ENCODE measurements at places on chromosomes 1 and 21.

GRCh38 chr1:148363439-148363810 is 119.7 kb downstream of the PPIAL4G start:
- no peak for DNase-seq

DNA sequence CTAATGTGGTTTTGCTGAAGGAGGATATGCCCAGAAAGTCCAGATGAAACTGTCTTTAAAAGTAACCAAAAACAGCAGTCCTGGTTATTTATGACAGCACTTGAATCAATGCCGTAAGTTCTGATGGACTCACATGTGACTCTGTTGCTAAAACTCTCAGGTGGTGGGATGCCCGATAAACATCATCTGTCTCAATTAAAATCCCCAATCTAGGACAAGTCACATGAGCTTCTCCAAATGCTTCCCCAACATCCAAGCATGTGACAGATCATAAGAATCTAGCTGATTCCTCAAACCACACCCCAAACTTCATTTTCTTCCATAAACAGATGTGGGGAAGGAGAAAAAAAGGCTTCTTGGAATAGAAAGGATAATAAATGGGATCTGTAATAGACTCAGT is 786 bp upstream of the CTSK start:
- DNase-seq = no peak

- DNase-seq = no peak
These were observed 109.3 kb downstream of the DMRTB1 start for GRCh38 chr1:53568540-53568939.

GRCh38 chr1:59833991-59834390 is 19.2 kb downstream of the HOOK1 start:
- DNase-seq = no peak

DNA sequence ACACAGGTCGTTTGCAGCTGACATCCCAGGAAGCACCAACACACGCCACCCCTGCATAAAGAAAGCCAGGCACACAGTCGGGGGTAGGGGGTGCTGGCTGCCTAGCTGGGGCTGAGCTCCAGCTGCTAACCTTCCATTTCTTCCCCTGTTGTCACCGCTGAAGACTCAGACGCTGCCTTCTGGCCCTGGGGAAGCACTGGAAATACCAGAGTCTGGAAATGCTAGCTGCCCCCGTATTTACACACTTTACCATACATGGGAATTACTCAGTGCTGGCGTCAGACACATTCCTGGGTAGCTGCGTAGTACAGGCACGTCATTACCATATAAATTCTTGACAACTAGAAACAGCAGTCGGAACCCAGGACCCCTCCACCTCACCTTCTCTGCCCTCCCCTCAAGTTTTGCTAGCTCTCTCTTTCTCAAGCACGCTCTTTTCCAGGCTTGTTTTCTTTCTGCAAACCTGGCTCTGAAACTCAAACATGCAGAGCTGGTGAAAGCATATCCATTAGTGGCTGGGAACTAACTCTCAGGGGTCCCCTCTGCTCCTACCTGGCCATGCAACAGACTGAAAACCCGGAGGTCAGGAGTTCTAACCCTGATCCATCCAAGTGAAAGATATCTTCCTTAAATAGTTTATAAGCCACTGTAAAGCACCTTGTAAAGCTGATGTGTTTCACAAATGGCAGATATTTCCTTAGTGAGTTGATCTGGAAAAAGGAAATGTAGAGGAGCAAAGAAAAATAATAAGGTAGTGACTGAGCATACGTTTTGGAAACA is 3.3 kb downstream of the CSRP1 start:
- no peak for DNase-seq

GRCh38 chr1:227780101-227781044 is 35.1 kb upstream of the PRSS38 start:
- peak; percentile 47 for DNase-seq

DNA sequence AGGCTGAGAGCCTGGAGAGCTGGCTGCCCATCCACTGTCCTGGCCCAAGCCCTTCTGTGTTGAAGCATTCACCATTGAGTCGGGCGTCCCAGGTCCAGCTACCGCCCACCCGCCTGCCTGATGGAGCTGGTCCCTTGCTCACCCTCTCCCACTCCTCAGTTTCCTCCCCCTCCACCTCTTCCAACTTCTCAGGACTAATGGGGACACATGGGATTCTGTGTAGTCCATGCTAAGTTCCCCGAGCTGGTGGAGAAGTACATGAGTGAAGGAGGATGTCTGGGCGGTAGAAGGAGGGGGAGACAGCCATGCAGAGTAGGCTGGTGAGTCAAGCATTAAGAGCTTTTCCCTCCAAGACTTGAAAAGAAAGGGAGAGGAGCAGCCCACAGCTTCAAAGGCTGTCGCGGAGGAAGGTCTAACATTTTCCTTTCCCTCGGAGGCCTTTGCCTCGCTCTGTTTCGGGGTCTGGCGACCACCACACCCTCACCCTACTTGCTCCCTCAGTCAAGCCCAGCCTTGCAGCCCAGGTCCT is 561 bp downstream of the SLC26A9 start:
- no peak for DNase-seq

DNA sequence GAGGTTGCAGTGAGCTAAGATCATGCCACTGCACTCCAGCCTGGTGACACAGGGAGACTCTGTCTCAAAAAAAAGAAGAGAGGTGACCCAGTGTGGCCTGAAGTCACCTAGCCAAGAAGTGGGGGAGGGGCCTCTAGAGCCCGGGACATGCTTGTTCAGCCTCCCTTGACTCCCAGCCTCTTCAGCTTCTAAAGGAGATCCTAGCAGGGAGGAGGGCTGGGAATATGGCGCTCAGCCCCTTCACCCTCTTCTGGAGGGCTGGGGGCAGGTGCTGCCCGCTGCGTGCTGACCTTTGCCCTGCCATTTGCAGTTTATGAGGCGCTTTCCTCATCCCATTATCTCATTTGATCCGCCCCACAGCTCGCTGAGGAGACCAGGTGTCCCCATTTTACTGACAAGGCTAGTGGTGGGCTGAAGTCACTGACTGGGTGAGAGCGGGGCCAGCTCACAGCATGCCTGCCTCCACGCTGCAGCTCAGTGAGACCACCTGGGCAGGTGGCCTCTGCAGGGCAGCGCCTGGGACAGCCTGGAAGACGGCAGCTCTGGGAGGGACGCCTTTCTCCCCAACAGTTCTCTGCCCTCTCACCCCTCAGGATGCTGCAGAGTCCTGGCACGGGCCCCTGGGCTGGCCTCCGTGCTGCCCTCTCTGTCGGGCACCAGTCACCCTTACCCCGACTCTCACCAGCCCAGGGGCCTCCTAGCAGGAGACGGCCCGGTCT is 7.5 kb downstream of the ELF3 start:
- DNase-seq = no peak

- no peak for DNase-seq
These were observed 2225.7 kb downstream of the NCAM2 start for GRCh38 chr21:23223882-23224281.

GRCh38 chr1:230728710-230729392 is 14.9 kb upstream of the AGT start:
- DNase-seq = no peak

- peak; percentile 55 for DNase-seq
These were observed 105.9 kb upstream of the SLC45A1 start for GRCh38 chr1:8211883-8212579.

DNA sequence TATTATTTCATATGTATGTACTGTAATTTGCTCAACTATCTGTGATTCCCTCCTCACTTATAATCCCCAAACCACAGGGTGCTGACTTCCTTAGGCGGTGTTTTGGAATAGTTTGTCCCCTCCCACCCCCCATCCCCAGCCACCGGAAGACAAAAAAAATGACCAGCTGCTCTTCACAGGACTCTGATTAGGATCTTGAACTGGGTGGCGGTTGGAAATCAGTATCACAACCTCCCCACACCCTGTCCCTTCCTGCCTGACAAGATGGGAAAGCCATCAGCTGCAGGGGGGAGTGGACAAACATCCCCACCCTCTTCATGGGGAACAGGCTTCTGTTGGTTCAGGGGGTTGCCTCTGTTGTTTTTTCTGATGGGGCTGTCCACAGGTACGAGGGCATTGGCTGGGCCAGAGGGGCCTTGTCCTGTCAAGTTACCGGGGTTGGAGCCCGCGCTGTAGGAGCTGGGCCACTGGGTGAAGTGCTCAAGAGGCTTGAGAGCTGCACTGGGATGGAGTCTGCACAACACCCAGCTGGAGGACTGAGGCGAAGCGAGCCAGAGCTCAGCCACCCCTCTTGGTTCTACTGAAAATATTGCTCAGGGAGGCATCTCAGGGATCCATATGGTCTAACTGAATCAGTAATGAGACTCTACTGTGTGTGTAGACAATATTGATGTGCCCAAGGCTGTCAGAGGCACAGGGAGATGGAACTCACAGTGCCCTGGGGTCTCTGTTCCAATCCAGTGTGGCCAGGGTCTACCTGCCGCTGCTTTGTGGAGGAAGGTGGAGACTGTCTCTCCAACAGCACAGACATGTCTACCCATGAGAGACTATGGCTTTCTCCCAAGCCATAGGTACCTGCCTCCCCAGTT is 28.2 kb downstream of the NAV1 start:
- no peak for DNase-seq

- DNase-seq = no peak
These were observed 156.8 kb upstream of the ATP1B1 start for GRCh38 chr1:168949672-168950071.

DNA sequence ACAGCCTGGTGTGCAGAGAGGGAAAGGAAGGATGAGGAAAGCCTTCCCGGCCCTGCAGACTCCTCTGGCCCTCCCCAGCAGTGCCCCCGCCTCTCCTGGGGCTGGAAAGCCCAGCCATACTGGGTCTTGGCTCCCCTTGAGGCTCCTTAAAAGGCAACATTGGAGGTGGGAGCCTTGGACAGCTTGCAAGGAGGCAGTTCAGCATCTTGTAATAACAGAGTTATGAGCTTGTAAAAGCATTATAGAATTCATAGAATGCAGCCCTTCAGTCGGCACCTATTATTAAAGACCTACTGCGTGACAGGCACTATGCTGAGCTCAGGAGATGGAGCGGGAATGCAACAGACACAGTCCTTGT is 4.2 kb downstream of the TINAGL1 start:
- no peak for DNase-seq

DNA sequence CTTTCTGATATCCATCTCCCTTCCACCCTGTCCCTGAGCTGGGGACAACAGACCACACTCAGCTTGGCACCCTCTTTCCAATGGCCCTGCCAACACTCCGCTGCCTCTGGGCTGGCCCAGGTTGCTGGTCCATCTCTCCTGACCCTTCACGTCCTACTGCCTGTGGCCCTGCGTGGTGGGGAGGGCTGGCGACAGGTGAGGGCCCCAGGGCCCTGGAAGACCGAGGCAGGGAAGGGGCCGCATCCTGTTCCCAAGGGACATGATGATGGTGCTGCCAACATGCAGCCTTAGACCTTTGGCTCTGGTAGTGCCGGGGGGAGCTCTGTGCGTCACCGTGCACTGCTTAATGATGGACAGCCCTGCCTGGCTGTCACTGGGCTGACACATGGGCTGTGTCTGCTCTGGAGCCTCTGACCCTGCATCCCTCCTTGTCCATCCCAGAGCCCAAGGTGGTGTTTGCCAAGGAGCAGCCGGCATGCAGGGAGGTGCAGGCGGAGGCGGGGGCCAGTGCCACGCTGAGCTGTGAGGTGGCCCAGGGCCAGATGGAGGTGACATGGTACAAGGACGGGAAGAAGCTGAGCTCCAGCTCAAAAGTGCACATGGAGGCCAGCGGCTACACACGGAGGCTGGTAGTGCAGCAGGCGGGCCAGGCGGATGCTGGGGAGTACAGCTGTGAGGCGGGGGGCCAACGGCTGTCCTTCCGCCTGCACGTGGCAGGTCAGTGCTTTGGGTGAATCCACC is 65.2 kb downstream of the OBSCN start:
- DNase-seq = peak; percentile 41

DNA sequence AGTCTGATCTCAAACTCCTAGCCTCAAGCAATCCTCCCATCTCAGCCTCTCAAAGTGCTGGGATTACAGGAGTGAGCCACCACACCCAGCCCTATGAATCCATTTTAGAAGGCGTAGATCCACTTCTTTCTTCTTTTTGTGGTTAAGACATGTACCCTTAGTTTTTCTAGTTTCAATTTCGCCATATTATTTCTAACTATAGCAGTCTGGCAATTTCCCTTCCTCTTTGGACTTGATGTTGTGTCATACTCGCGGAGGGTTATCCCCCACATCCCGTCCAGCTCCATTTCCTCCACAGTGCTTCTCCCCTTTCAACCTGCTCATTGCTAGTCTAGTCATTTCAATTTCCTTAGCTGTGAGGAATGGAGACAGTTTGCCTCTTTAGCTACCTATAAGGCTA is 5.2 kb upstream of the LRRC8D start:
- DNase-seq = no peak

GRCh38 chr1:206872139-206872538 is 6.7 kb downstream of the IL20 start:
- no peak for DNase-seq

DNA sequence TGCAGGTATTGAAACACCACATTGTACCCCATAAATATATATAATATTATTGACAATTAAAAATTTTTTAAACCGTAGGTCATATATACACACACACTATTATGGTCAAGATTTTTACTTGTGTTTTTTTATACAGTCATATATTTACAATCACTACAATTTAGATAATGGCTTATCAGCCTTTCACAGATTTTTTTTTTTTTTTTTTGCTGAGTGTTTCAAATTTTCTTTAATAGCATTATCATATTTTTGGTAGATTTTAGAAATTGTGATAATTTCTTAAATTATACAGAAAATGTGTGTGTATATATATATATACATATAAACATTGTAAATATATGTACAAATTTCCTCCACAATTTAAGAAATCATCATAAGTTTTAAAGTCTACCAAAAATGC is 68.6 kb upstream of the RGS2 start:
- DNase-seq = no peak

DNA sequence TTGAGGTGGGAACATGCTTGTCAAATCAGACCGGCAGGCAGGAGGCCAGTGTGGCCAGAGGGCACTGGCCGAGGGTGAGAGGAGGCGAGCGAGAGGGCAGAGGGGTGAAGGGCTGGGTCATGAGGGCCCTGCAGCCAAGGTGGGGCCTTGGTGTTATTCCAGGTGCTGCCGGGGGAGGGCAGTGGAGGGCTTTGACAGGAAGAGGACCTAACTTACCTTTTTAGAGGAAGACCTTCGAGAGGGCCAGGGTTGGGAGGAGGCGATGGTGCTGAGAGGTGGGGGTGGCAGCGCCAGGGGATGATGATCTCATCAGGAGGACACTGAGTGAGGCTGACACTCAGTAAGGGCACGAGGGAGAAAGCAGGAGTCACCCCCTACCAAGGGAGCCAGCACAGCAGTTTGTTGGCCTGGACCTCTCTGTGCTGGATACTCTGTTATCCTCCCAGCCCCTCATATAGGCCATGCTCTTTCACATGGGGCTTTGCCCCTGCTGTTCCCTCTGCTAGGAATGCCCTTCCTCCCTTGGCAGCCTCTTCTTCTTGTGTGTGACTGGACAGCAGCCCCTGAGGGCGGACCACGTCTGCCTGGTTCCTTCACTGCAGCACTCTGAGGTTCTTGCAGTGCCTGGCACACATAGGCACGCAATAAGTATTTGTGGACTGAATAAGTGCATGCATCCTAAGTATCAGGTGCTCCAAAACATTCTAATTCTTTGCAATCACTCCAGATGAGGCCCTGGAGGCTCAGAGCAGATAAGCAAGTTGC is 7.5 kb upstream of the TTC22 start:
- no peak for DNase-seq

DNA sequence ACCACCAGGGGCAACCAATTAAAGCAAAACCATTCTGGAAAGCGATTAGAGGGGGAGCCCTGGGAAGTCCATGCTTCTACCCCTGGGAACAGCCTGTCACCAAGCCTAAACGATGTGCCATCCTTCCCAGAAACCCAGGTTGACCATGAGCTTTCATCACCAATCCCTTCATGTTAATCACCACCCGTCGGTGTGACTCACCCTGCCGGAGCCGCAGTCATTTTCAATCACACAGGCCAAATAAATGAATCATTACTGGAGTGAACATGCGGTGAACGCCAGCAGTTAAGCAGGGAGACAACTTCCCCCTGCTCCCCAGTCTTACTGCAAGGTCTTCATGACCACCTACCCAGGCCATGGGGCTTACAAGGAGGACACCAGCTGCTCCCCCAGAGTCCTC is 308.8 kb downstream of the AJAP1 start:
- DNase-seq = no peak

All from Right ventricle myocardium superior (tissue), 1 donor.